OCI-LY7 (cell line): ENCODE measurements at places on chromosomes 13 and 19. TPM values are rescaled to one million over a fixed set of nuclear protein-coding genes. Genes with fewer than 3 reads are reported as not detected.

ZNF615 gene
- total RNA-seq, result not detected in 2 replicates

ICAM5 gene
- total RNA-seq, result 10.8 and 12.6 TPM in 2 replicates

ENOX1 gene
- not detected in 2 replicates for total RNA-seq

RFX1 gene
- total RNA-seq, result 13.8 and 17.4 TPM in 2 replicates

CCDC61 gene
- 20.1 and 23.0 TPM in 2 replicates for total RNA-seq

KLK14 gene
- total RNA-seq, result 0.84 and 0.89 TPM in 2 replicates

GRCh38 chr13:96940961-96941360 lies 53.3 kb downstream of the OXGR1 start:
- DNase-seq, result no peak

DNA sequence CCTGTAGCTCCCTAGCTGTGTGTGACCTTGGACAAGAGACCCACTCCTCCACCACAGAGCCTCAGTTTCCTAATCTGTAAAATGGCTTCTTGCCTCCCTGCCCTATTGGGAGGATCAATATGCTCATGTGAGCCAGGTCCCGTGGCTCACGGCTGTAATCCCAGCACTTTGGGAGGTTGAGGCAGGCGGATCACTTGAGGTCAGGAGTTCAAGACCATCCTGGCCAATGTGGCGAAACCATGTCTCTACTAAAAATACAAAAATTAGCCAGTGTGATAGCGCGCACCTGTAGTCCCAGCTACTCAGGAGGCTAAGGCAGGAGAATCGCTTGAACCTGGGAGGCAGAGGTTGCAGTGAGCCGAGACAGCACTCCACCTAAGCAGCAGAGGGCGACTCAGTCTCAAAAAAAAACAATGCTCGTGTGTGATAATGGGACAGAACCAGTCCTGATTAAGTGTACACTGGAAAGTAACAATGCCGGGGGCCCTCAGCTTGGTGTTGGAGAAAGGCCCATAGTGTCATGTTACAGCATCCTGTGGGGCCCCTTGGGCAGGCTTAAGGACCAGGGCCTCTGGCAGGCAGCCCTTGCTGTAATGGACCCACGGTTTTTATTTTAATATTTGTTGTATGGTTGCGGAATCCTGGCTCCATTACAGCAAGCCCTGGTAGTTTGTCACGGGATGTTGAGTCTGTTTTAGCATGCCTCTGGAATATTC lies 6.8 kb downstream of the RPS11 start:
- peak; percentile 74 for DNase-seq

DNA sequence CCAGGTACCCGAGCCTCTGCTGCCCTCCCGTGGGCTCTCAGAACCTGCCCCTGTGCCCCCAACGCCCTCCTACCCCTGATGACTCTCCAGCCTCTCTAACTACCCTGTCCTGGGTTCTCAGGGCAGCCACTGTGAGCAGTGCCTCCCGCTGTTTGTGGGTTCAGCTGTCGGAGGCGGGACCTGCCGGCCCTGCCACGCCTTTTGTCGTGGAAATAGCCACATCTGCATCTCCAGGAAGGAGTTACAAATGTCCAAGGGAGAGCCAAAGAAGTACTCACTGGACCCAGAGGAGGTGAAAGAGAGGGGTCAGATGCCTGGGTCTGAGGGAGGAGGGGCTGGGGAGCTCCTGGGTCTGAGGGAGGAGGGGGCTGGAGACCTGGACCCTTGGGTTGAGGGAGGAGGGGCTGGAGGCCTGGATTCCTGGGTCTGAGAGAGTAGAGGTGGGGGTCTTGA lies 20.0 kb downstream of the CNFN start:
- no peak for DNase-seq

DNA sequence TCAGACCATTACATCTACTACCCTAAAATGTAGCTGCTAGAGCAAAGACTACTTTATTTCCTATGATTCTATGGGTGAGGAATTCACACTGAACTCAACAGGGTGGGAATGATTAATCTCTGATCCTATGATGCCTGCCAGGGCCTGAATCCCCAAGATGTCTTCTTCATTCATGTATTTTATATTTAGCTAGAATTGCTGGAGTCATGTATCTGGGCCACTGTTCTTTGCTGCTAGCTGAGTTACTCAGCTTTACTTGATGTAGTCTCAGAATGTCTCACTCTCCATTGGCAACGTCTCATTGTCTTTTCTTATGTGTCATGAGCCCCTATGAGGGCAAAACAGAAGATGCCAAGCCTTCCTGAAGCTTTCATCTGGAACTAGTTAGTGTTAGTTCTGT lies 21.1 kb downstream of the ZNF582 start:
- DNase-seq, result no peak

- peak; percentile 57 for DNase-seq
Observed at GRCh38 chr13:33761740-33762139, 56.2 kb upstream of the RFC3 start.

- no peak for DNase-seq
Observed at GRCh38 chr13:64910096-64910495, 2320.0 kb downstream of the PCDH9 start.

DNA sequence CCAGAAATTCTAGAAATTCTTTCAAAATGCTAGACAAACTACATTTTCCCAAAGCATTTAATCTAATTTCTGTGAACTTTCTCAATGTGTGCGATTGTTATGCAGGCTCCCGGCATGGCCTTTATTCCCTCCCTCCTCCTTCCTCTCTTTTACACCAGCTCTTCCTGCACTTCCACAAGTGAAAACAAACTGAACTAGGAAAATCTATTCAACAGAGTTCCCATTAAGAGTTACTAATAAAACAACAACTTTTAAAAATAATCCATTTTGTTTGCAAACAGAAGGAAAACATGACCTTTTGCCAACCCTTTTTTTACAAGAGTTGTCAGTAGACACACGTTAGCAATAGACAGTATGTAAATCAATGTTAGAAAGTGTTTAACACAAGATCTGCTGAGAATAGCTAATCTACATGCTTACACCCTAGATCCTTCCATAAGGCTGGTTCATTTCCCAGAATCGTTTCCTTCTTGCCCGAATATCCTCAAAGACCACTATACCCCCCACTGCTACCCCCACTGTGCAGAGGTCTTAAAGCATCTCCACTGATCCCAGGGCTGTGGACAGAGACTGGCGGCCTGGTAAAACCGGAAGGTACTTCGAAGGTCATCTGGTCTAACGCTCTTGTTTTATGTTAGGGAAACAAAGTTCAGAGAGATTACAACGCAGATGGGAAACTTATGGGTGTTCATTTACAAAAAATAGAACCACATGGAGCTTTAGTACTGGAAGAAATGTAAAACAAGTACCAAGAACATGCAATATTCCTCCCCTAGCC lies 98.0 kb downstream of the FOXO1 start:
- no peak for DNase-seq

- peak; percentile 94 for DNase-seq
Observed at GRCh38 chr19:7340959-7341837, 7.5 kb upstream of the ARHGEF18 start.
